HFFc6 (cell line): ENCODE measurements at places on chromosomes 2 and 18. TPM values are rescaled to one million over a fixed set of nuclear protein-coding genes. Genes with fewer than 3 reads are reported as not detected.

GRCh38 chr2:725468-725867 lies 48.3 kb upstream of the TMEM18 start:
- no peaks in the 10 kb centered on the region; the same call in 1 of the 2 replicates for H3K27me3 ChIP-seq
- H3K4me1 ChIP-seq = peaks cover 8% of the 10 kb centered on the region; the same call in 1 of the 2 replicates
- H3K27ac ChIP-seq = no peak overlapping the region
- no peak overlapping the region for H3K4me3 ChIP-seq

Gene RASGRP3
- 1.5 to 2.8 TPM (median 2.1 TPM) in 3 replicates for total RNA-seq

DNA sequence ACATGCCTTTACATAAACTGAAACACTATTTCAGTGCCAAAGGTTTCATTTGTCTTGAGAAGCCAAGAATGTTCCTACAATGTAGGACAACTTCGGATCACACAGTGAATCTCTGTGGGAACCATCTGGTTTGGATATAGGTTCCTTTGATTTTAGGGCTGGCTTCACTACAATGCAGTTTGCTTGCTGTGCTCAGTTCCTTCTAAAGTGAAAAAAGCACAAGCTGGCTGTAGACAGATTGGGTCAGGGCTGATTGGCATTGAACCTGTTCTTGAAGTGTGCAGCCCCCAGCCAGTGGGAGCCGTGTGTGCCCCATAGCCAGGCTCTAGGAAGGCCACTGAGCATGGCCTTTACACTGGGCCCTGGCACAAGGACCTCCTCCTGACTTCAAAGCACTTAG lies 167.9 kb upstream of the HNRNPA3 start:
- DNase-seq = no peak
- no peaks in the 10 kb centered on the region for H3K4me1 ChIP-seq
- no peak overlapping the region for H3K4me3 ChIP-seq
- H3K27me3 ChIP-seq = peaks cover 7% of the 10 kb centered on the region

GRCh38 chr18:11078491-11078890 lies 70.9 kb downstream of the PIEZO2 start:
- H3K27me3 ChIP-seq = peaks cover 13% of the 10 kb centered on the region; the same call in 1 of the 2 replicates
- H3K4me3 ChIP-seq = no peak overlapping the region
- no peaks in the 10 kb centered on the region for H3K36me3 ChIP-seq
- H3K4me1 ChIP-seq = no peaks in the 10 kb centered on the region
- no peak for DNase-seq
- H3K27ac ChIP-seq = no peak overlapping the region

GRCh38 chr2:117058366-117058765 lies 756.1 kb upstream of the DDX18 start:
- no peaks in the 10 kb centered on the region for H3K4me1 ChIP-seq
- no peak overlapping the region for H3K4me3 ChIP-seq
- no peak for DNase-seq
- peaks cover 4% of the 10 kb centered on the region; the same call in 1 of the 2 replicates for H3K36me3 ChIP-seq

- H3K4me1 ChIP-seq = peaks cover 6% of the 10 kb centered on the region; the same call in 1 of the 2 replicates
- no peaks in the 10 kb centered on the region for H3K36me3 ChIP-seq
- no peak overlapping the region for H3K4me3 ChIP-seq
- H3K27ac ChIP-seq = no peak overlapping the region
- DNase-seq = no peak
Observed at GRCh38 chr2:42368817-42369531, 8.0 kb upstream of the COX7A2L start.

DNA sequence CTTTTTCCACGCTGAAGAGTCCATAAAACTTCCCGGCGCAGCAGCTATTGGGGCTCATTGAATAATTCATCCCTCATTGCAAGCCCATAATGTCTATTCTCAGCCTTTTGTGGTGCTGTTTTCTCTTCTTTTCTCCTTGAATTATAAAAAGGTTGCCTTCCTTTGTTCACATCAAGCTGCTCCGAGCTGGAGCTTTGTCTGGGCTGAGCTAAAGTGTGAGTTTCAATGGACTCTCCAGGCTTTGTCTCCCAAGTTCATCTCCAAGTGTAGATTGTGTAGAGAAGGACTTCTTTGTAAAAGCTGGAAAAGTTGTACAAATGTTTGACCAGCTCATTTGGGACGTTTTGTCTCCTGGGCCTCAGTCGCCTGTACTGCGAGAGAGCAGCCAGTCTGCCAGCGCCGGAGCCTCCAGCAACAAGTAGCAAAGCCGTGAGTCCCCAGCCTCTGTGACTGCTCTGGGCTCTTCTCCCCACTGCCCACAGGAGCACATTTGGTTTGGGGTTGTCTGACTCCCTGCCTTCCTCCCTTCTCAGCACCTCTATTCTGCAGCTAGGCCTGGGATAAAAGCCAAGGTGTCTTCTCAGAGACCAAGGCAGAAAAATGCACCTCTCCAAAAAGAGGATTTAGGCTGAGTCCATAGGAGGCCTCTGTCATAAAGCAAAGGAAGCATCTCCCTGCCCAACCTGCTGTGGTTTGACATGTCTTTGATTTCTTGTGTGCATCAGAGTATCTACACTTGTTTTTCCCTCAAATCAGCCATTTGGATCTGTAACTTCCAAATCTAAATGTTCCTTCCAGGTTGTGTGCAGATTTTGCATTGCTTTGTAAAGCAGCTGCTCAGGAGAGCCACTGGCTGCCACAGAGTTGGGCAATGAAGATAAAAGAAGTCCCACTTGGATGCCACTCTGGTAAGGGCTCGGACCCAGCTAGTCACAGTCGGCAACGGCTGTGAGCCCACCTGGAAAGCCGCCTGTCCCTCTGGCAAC lies 6.4 kb downstream of the PAX3 start:
- no peak for DNase-seq
- H3K27ac ChIP-seq = peak overlapping the region; percentile 89
- peaks cover 1% of the 10 kb centered on the region; the same call in 1 of the 2 replicates for H3K27me3 ChIP-seq
- peaks cover 91% of the 10 kb centered on the region for H3K4me1 ChIP-seq

GRCh38 chr2:11717623-11718022 lies 28.8 kb upstream of the LPIN1 start:
- H3K4me1 ChIP-seq = no peaks in the 10 kb centered on the region; the same call in 1 of the 2 replicates
- no peak overlapping the region for H3K27ac ChIP-seq
- H3K4me3 ChIP-seq = no peak overlapping the region
- DNase-seq = no peak
- peaks cover 57% of the 10 kb centered on the region for H3K27me3 ChIP-seq
- H3K36me3 ChIP-seq = no peaks in the 10 kb centered on the region

DNA sequence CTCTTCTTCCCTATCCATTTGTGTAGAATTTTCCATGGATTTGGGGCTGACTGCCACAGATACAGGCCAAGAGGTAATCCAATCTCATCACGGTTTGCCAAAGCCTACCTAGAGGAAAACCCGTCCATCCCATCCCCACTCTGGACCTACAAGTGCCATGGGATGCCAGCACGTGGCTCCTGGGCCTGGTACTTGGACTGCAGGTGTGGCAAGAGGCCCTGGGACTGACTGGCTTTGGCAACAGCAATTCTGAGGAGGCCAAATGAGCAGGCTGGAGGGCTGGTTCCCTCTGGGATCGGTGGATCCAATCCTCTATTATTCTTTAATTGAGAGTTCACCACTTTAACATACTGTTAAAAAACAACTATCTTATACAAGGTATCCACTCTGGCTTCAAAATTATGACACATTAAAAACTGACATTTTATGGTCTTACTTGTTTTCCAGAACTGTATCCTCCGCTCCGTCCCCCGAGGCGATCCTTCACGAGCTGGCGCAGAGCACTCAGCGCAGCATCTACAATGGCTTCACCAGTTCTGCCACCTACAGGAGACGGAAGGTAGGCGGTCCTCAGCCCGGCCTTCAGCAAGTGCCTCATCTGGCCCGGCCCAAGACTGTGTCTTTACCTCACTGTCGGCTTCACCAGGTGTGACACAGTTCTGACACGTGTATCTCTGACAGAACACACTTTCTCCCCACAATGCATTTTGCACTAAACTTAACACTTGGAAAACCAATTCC lies 19.8 kb downstream of the PDIA6 start:
- no peak overlapping the region for H3K27ac ChIP-seq
- no peak overlapping the region for H3K4me3 ChIP-seq
- no peaks in the 10 kb centered on the region for H3K4me1 ChIP-seq
- H3K36me3 ChIP-seq = peaks cover 26% of the 10 kb centered on the region
- DNase-seq = no peak

Gene NMUR1
- total RNA-seq = not detected in 3 replicates

DNA sequence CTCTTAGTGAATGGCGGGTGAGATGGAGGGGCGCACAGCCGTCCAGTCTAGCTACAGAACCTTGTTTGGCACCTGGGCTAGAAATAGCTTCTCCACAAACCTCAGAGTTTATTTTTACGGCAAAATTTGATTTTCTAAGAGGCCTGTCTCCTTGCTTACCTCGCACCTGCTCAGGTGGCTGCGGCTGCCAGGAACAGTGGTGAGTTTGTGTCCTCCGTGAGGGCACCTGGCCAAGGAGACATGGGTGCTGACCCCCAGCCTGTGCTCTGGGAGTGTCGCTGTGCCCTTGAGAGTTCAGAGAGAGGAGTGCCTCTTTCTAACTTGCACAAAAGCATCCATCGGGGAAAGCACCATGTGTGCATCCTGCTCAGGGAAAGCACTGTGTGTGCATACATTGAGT lies 97.2 kb downstream of the KLHL29 start:
- no peaks in the 10 kb centered on the region; the same call in 1 of the 2 replicates for H3K27me3 ChIP-seq
- H3K27ac ChIP-seq = no peak overlapping the region
- DNase-seq = no peak
- H3K4me3 ChIP-seq = no peak overlapping the region

GRCh38 chr2:154908327-154908726 lies 209.8 kb downstream of the KCNJ3 start:
- H3K4me3 ChIP-seq = no peak overlapping the region
- H3K36me3 ChIP-seq = peaks cover 4% of the 10 kb centered on the region; the same call in 1 of the 2 replicates
- H3K4me1 ChIP-seq = no peaks in the 10 kb centered on the region
- no peak overlapping the region for H3K27ac ChIP-seq
- no peaks in the 10 kb centered on the region; the same call in 1 of the 2 replicates for H3K27me3 ChIP-seq

GRCh38 chr2:223071139-223071538 lies 19.1 kb downstream of the KCNE4 start:
- no peak overlapping the region for H3K4me3 ChIP-seq
- H3K4me1 ChIP-seq = peaks cover 27% of the 10 kb centered on the region
- H3K27me3 ChIP-seq = no peaks in the 10 kb centered on the region
- peaks cover 4% of the 10 kb centered on the region for H3K36me3 ChIP-seq
- no peak overlapping the region for H3K27ac ChIP-seq

DNA sequence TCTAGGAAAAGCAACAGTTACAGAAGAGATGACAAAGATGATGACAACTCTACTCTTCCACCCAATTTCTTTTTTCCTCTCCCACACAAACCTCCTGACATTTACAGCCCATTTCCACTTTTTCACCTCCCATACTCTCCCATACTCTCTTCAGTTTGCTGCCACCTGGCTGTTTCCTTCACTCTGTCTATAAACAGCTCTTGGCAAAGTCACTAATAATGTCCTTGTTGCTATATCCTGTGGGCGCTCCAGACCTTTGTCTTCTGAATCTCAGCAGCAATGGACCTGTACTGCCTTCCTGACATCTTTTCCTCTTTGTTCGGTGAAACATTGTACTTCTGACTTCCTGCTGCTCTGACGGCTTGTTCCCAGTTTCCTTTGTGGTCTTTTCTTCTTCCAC lies 60.7 kb upstream of the CAVIN2 start:
- H3K4me3 ChIP-seq = no peak overlapping the region
- DNase-seq = no peak
- H3K27ac ChIP-seq = no peak overlapping the region

- DNase-seq = no peak
- peaks cover 23% of the 10 kb centered on the region for H3K36me3 ChIP-seq
- H3K4me1 ChIP-seq = peaks cover 100% of the 10 kb centered on the region
- peak overlapping the region; percentile 98 for H3K27ac ChIP-seq
- peak overlapping the region; percentile 73 for H3K4me3 ChIP-seq
Observed at GRCh38 chr2:40435426-40436092, 16.3 kb downstream of the SLC8A1 start.

DNA sequence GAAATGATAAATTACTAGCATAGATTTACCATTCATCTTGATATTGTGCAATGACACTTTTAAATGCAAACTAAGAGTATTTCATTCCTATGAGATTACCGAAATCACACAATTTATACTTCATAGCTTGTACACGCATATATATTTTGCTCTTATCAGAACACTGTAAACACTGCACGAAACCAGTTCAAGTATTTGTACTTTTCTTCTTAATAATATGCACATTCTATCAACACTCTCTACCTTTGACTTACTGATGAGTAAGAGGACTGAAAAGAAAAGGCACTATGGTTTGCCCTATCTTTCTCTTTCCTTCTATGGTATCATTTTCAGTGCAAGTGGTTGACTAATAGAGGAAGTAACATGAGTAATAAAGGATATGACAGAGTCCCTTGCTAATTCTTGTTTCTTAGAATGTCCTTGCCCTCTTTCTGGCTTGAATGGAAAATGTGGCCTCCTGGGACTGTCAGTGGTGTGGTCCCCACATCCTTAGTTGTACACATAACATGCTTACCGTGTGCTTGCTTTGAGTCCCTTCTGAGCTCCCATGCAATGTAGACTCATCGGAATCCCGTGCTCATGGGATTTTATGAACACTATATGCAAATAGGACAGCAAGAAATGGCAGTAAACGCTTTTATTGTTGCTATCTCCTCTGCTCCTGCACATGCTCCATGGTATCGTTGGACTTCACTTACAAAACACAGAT lies 363.5 kb upstream of the TNP1 start:
- peak overlapping the region; percentile 63 for H3K4me3 ChIP-seq
- H3K4me1 ChIP-seq = peaks cover 78% of the 10 kb centered on the region
- H3K27ac ChIP-seq = peak overlapping the region; percentile 94
- peak; percentile 85 for DNase-seq
- H3K27me3 ChIP-seq = no peaks in the 10 kb centered on the region

Gene RESP18
- total RNA-seq = not detected in 3 replicates

Gene DSG4
- total RNA-seq = not detected in 3 replicates

Gene NPAS2
- total RNA-seq = 9.0 to 17.6 TPM (median 13.3 TPM) in 3 replicates

Gene COLEC11
- not detected in 3 replicates for total RNA-seq

Gene ACAA2
- 6.3 to 25.2 TPM (median 22.7 TPM) in 3 replicates for total RNA-seq

DNA sequence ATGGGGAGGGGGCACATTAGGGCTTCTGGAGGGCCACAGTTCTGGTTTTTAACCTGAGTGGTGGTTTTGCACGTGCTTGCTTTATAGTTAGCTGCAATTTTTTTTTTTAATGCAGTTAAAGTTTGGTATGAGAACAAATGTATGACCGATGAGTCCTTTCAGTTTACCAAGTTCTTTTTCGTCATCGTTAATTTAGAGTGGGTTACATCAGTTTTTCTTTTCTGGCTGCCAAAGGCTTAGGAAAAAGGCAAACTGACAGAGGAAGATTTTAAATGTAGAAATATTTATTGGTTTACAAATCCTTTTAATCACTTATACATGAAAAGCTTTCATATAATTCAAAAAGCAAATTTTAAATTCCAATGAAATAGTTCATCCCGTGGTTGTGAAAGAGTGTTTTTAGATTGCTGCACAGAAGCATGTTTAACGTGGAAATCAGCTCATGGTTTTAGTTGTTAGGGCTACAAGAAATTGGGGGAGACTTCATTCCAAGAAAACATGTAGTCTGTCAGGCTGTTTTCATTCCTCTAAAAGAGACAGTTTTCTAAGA lies 82.9 kb downstream of the MSH2 start:
- no peak overlapping the region for H3K4me3 ChIP-seq
- H3K4me1 ChIP-seq = peaks cover 43% of the 10 kb centered on the region
- no peaks in the 10 kb centered on the region for H3K27me3 ChIP-seq

DNA sequence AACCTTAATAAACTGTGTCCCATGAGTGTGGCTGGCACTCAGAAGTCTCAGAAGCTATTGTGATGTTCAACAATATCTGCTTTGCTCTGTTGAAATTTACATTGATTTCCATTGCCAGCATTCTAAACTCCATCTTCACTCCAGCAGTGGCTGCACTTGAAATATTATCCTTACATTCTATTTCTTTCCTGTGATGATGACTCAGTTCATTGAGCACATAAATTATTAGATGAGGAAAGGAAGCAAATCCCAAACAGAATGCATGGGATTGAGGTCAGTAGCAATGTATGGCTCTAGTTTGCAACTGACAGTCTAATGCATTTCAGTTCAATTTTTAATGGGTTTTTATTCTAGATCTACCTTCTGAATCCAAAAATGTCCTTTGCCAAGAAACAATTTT lies 92.4 kb upstream of the TTN start:
- H3K4me1 ChIP-seq = peaks cover 17% of the 10 kb centered on the region
- H3K36me3 ChIP-seq = no peaks in the 10 kb centered on the region
- DNase-seq = no peak
- no peak overlapping the region for H3K4me3 ChIP-seq
- H3K27ac ChIP-seq = no peak overlapping the region
